ENCODE measurements at places on chromosomes 5 and 9.

DNA sequence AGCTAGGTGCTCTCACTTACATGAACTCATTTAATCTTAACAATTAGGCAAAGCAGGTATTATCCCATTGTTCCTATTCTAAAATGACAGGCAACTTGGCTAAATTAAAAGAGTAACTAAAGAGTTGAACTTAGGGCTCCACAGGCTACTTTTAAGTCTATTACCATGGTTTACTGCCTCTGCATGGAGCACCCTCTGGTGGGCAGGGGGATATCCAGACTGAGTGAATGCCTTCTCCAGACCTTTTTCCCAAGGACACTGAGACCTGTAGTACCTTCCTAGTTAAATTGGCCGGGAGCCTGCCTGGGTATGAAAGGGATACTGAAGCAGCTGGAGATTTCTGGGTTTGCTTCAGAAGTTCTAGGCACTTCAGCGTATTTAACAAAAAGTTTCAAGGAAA lies 238.1 kb downstream of the ELAVL2 start:
- DNase-seq: no peak

DNA sequence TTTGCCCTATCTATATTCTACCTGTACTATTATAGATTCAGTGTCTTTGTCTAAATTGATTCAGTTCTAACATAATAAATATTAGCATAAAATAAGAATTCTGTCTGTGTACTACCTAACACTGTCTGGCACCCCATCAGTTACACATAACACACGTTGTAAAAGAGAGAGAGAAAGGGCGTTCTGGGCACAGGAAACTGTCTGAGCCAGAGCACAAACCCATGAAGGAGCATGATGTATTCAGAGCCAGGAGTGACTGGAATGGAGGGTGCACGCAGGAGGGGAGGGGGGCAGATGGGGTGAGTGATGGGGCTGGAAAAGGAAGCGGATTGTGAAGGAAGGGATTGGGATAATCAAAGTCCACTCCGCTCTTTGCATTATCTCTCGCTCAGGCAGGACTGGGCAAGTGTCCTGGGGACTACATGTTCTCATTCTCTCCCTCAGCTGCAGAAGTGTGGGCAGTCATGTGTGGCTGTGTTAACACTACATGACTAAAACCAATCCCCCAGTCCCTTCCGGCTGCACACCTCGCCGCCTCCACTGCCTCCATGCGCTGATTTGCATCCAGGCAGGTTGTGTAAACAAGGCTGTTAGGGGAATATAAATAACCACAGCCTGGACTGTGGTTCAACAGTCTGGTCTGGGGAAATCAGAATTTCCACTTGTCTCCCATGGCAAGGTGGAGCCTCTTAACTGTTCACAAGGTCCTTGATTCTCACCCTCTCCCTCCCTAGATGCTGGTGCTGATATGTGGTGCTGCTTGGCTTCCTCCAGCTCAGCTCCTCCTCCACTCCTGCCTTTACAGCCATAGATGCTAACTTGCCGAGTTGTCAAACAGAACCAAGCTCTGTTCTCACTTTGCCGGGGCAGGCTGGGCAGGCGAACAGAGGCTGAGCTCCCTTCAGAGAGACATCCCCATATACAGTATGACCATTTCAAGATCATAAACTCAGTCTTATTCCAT lies 367.5 kb upstream of the BRINP1 start:
- no peak for DNase-seq

DNA sequence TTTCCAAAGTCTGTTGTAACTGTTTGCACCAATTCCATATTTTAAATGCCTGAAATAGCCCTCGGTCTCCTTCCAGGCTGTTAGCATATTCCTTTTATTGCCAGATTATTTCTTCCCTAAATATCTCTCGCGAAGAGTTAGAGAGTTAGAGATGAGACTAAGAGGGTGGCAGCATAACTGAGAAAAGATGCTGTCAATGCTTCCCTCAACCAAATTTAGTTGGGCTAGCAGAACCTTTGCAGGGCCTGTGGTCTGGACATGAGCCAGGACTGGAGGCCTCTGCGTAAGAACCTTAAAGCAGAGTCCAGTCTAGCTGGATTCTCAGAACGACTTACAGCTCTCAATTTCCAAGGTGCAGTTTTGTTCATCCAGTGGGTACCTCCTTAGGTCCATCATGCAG lies 135.9 kb downstream of the GABRB2 start:
- no peak for DNase-seq

DNA sequence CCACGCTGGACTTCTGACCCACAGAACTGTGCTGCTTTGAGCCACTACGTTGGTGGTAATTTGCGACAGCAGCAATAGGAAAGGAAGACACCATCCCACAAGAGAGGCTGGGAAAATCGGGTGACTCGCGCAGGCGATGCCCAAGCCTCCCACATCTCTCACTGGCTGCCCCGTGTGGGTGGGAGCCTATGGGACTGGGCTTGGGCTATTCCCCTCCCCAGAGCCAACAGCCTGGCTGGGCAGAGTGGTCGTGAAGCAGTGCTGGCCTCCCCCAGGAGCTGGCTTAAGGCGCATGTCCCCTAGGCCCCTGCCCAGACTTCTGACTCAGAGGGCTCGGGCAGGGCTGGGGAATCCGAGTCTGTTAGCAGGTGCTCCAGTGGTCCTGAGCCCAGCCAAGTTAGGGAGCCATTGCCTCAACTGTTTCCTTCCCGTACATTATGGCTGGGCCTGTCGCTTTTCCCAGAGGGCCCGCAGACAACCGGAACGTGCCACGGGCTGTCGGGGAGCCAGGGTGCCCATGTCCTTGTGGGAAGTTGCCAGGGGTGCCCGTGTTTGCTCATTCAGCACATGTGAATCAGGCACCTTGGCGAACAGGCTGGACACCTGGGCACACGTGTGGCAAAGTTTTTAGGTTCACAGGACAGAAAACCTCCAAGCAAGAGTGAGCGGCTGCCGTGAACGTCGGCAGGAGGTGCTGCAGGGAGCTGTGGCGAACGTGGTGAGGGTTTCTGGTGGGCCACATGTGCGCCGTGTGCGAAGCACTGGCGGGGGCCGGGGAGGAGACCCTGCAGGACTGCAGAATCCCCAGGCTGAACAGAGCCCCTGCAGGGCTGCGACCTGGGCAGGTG lies 7.0 kb upstream of the RASGEF1C start:
- no peak for DNase-seq

GRCh38 chr5:40828690-40829661 lies 6.0 kb downstream of the RPL37 start:
- no peak for DNase-seq

GRCh38 chr5:74295676-74296075 lies 344.9 kb downstream of the ENC1 start:
- DNase-seq: no peak

DNA sequence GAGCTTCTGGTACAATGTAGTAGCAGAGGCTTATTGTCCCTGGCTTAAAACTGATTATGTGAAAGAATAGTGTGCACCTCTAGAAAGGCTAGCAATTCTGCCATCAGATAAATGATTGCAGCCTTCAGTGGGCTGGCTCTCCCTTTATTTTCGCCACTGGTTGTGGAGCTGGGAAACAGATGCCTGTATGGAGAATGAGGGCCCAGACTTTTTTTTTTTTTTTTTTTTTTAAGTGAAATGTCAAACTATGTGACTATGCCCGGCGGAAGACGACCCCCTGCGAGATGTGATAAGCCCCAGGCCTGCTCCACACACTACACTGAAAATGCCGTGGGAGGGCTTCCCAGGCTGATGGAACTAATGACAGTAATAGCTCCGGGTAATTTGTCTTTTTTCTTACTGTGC lies 28.7 kb downstream of the ISL1 start:
- no peak for DNase-seq

GRCh38 chr5:64166201-64166959 lies 737 bp downstream of the RNF180 start:
- no peak for DNase-seq

DNA sequence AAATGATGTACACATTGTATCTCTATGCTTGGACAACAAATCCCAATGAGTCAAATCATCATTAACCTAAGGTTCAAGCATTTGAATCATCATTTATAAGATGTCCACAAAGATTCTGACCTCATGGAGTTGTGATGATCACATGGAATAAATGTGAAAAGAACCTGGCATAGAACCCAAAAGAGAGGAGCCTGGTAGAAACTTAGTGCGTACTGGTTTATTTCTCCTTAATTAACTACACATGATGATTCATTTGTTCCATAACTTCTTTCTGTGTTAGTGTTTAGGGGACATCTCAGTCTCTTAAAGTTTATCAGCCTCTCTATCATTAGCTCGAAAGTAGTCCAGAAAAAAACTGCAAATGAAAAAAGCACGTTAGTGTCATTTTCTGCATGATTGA lies 411.6 kb downstream of the BRINP1 start:
- DNase-seq: no peak

DNA sequence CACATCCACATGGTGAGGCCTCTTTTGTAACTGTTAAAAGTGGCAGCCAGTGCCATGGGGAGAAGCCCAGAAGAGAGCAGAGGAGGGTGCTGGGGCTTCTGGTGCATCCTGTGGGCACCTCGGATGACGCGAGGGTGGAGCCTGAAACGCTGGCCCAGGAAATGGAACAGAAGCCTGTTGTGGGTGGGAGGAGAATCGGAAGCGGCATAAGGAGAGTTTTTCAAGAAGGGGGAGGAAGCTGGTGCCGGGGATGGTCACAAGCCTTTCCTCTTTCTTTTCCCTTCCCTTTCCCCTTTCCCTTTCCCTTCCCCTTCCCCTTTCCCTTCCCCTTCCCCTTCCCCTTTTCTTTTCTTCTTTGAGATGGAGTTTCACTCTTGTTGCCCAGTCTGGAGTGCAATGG lies 12.9 kb downstream of the ANKRD33B start:
- DNase-seq: no peak

GRCh38 chr9:25889661-25890060 lies 211.4 kb upstream of the TUSC1 start:
- no peak for DNase-seq

DNA sequence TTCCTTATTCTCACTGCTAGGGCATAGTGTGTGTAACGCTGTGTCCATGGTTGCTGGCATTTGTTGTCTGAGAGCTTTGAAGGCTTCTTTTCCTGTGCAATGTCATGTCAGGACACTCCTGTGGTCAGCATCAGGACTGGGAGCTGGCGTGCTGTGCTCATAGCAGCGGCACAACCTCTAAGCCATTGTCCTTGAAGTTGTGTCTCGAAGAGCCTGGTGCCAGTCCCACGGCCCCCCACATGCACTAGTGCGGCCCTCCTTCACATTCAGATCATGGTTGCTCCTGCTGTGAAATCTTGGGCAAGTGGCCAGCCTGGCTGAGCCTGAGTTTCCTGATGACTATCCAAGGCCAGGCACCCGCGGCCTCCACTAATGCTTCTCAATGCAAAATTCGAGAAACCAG lies 32.4 kb downstream of the PDZD2 start:
- DNase-seq: no peak

GRCh38 chr9:97510797-97511654 lies 9.6 kb downstream of the TMOD1 start:
- DNase-seq: no peak

DNA sequence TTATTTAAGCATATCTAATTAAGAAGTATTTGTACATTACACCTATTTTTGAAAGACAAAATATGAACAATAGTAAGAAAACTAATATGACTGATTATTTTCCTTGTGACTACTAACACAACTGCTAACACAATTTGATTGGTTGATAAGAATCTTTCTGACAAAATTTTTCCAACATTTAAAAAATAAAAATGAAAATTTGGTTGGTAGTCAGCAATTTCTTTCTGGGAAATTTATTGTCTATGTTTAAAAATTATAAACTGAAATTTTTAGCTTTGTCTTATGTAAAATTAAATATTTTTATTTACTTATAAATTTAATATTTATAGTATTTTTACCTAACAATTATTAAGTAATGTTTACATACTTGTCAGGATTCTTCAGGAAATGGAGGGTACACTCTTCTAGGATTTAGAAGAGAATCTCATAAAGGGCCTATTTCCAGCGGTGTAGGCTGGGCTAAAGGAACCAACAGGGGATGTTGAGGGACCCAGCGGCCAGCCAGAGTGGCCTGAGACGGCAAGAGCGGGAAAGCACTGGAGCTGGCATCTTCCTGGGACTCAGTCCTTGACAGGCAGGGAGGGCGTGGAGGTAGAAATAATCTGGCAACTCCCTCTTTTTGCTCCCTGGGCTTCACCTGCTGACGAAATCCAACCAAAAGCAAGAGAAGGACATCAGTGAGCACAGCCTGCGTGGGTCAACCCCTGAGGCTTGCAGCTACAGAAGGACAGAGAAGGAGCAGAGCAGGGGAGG lies 14.7 kb upstream of the FAM120A start:
- DNase-seq: no peak

DNA sequence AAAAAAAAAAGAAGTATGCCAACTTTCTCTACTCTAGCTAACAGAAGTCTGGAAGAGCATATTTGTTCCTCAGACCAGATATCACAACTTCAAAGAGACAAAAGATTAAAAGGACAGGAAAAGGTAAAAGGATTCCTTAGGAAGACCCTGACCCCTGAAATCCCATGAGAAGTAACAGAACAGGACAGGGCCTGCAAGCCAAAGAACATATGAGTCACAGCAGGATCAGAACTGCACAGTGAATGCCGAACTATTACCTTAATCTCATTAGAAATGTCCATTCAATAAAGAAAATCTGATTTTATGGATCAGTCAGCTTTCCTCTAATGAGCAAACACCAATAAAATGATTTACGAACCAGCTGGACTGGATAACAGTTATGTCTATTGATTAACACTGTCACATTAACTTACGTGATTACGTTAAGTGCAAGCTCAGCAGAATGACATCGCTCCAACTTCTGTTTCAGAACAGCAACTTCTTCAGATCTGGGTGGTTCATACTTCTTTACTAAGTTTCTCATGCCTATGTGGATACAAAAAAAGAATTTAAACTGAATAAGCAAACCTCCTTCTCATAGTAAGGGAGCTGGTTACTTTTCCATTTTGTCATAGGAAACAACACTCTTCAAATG lies 13.6 kb downstream of the CCNH start:
- DNase-seq: no peak

GRCh38 chr9:6304232-6304631 lies 23.9 kb upstream of the TPD52L3 start:
- DNase-seq: no peak

DNA sequence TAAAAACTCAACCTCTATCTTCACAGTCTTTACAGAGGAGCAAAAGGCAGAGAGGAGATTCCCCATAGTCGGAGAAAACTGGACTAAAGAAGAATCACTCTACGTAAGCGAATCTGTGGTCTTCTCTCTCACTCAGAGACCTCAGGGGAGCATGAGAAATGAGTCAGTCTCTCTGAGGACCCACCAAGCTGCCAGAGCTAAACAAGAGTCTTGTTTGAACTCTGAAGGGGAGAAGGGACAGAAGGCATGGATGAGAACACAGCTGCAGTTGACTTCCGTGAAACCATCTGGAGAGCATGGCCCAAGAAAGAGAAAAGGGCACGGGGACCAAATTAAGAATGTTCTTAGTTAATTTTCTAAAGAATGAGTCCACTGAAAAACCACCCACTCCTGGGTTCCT lies 12.8 kb upstream of the MAN2A1 start:
- DNase-seq: no peak

- no peak for DNase-seq
Measured at GRCh38 chr5:120504057-120504456, 40.0 kb downstream of the PRR16 start.

- no peak for DNase-seq
Measured at GRCh38 chr9:110329639-110330230, 7.9 kb downstream of the TXNDC8 start.

GRCh38 chr5:122112063-122112462 lies 17.3 kb upstream of the ZNF474 start:
- no peak for DNase-seq

- DNase-seq: no peak
Measured at GRCh38 chr5:6805841-6806240, 92.6 kb downstream of the TENT4A start.
